ENCODE measurements at places on chromosomes 4 and X.
A peak's percentile ranks its signal among the peaks of the same experiment; 100 is the strongest.

- DNase-seq = no peak
These were observed 6.0 kb downstream of the SAT1 start for GRCh38 chrX:23788946-23789345.

DNA sequence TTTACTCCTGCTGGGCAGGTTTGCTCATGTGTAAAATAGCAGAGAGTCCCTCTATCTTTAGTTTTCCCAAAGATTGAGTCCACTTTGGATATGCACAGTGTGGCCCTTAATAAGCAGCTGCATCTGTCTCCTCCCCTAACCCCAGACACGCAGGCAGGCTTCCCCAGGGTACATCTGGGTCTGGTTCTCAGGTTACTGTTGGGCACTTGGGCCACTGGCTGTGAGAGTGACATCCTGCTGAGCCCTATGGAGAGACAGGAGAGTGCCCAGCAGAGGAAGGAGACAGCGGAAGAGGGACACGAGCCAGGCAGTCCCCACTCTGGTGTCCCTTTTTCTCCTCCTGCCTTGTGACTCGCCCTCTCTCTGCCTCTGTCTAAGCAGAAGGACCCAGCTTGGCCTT lies 16.0 kb downstream of the XK start:
- DNase-seq = no peak

DNA sequence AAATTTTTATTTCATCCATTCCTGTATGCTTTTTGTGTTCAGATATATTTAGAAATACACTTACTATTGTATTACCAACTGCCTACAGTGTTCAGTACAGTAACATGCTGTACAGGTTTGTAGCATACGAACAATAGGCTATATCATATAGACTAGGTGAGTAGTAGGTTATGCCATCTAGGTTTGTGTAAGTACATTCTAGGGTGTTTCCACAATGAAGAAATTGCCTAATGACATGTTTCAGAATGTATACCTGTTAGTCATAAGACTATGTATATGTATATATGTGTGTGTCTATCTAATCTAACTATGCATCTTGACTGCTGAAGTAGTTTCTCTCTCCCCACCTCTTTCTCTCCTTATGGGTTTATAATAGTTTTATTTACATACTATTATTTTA lies 51.5 kb upstream of the BTC start:
- no peak for DNase-seq

DNA sequence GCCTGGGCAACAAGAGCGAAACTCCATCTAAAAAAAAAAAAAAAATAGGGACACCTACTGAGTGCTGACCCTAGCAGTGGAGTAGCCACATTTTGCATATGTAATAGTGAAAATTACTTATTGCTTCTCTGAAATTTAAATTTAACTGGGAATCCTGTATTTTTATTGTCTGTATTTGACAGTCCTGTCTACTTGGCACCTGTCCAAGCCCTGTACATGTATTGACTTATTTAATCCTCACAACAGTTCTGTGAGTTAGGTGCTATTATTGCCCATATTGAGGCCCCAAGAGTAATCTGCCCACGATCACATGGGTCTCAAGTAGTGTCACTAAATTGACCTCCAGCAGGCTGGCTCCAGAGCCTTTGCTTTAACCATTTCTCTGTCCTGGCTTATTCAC lies 81.6 kb downstream of the WDR19 start:
- DNase-seq = peak; percentile 12

DNA sequence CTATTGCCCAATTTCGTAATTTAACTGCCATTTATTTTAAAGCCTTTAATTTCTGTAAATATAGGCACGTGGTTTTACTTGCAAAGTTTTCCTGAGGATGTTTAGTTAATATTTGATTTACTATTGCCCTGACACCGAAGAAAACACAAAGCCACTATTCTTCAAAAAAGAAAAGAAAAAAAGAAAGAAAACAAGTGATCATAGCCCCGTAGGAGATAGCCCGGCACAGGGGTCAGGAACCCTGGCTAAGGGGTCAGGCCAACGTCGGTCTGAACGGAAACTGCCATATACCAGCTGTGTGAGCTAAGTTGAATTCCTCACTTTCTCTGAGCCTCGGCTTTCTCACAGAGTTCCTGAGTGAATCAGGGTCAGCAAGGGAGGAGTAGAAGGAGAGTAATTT lies 17.7 kb upstream of the LAMP2 start:
- DNase-seq = no peak

GRCh38 chr4:174435974-174436373 lies 86.3 kb downstream of the HPGD start:
- no peak for DNase-seq

DNA sequence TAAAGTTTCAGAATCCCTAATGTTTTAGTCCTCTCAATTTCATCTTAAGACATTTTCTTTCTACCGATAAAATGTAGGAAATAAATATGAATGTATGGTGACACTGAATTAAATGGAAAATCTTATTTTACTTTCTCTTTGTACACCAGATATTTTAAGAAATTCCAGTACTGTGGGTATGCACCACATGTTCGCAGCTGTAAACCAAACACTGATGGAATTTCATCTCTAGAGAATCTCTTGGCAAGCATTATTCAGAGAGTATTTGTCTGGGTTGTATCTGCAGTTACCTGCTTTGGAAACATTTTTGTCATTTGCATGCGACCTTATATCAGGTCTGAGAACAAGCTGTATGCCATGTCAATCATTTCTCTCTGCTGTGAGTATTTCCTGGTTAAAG lies 26.9 kb downstream of the C4orf46 start:
- no peak for DNase-seq

GRCh38 chr4:120051253-120051652 lies 15.4 kb downstream of the MAD2L1 start:
- DNase-seq = no peak

Measured in foreskin fibroblast (primary cell).